HFF-Myc (cell line): ENCODE measurements at places on chromosomes 11 and 22.

GRCh38 chr11:74007691-74008372 is 1.1 kb downstream of the UCP3 start:
- DNase-seq = no peak

DNA sequence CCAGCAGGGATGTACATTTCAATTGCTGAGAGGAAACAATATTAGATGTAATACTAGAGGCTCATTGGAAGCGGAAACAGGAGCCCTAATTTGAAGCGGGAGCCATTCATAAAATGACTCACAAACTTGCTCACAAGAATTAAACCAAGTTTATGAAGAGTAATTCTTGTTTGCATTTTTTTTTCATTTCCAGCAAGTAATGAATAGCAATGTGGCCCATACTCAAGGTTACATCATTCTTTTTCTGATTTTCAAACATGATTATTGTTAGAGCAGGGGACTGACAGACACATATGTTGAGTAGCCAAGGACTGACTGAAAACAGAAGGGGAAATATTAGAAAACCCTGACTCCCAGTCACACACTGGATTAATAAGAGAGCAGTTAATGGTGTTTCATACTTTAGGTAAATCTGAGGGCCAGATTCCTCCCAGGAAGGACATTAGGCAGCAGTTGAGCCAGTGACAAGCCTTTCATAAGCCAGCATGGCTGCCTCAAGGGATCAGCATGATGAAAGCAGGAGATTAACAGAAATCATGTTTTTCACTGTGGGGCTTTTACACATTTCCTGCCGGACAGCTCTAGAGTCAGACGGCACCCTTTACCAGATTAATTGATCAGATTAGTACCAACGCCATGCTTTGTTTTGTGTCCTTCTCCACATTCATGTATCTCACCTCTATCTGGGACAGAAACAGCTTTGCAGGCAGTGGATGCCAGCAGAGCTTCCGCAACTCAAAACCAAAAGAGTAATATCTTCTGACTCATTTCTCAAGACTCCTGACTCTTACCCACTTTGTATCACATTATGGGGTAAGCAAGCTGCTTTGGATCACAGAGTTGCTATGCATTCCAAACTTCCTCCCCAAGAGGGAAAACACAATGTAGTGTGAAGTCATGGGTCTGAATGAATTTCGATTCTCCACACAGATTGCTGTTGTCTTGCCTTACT is 831.6 kb downstream of the KCNA4 start:
- DNase-seq = peak; percentile 36

DNA sequence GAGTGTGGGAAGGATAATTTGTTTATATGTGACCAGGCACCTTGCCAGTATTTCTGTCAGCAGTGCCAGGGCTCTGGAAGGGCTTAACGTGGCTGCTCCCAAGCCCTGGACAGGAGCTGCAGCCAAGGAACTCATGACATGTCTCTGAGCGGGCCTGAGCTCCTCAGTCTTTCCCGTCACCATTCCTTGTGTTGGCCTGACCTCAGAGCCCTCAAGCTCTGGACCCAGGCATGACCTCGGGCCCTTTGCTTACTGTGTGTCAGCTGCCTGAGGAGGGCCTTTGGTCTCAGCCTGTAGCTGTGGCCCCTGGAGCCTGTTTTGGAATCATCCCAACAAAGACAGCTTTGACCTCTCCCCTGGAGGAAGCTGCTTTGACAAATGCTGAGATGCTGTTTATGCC is 264.1 kb upstream of the PLET1 start:
- no peak for DNase-seq

- DNase-seq = no peak
Measured at GRCh38 chr11:126808836-126809235, 191.7 kb downstream of the KIRREL3 start.

DNA sequence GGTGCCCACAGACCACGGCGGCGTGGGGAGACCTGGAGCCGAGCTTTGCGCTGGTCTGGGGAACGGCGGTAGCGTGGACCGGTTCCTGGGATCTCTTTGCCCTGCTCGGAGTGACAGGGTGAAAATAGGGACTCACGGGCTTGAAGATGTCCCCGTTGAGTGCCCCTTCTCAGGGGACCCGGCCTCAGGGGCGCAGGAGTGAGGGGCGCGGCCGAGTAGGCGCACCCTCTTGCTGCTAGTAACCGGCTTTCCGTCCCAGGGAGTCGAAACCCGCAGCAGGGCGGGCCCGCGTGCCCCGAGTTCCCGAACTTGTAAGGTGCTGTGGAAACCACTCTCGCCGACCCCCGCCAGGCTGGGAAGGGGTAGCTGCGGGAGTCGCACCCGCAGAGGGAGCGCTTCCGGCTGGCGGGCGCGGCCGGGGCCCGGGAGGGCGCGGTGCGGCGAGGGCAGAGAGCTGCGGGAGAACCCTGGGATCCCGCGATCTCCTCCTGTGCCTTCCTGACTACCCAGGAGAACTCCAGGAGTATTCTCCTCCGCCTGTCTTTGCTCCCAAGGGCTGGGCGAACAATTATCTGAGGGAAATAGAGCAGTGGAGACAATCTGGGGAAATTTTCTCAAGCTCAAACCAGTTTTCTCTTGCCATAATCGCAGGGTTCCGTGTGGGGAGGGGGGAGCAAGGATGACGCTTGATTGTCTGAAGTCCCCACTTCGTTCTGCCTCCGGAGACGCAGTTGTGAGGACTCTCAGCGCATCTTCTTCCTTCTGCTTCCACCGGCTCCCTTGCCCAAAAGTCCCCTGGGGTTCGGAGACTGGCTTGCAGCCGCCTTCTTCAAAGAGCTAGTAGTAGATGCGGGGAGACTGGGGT is 666 bp downstream of the NELL1 start:
- no peak for DNase-seq

DNA sequence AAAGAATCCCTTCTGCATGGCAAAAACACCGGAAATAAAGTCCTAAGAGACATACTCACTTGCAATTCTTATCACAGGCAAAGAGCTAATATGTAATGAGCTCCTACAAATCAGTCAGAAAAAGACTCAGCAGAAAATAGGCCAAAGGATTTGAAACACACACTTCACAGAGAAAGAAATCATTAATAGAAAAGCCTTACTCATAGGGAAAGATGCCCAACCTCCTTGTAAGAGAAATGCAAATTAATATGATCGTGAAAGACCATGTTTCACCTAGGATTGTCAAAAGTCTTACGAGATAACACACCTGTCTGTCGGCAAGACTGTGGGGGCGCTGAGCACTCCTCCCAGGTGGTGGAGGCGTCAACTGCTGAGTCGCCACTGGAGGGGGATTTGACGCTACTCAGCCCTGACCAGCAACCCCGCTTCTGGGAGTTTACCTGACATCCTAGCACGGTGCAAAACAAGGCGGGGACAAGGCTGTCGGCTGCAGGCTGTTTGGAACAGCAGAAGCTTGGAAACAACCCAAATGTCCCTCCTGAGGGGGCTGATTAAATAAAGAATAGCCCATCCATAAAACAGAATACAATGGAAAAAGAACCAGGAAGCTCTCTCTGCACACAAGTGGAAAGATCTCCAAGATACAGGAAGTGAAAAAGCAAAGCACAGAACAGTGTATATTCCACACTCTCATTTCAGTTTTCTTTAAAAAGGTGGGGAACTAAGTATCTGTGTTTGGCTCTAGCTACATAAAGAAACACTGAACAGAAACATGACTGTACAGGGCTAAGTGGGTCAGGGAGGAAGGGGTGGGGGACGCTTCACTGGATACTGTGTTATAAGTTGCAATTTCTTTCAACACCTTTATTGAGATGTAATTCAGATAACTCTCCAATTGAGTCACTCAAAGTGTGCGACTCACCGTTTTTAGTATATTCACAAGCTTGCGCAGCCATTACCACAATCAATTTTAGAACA is 11.5 kb downstream of the CSNK1E start:
- DNase-seq = no peak

- no peak for DNase-seq
Measured at GRCh38 chr11:102449651-102450570, 2.7 kb downstream of the TMEM123 start.

DNA sequence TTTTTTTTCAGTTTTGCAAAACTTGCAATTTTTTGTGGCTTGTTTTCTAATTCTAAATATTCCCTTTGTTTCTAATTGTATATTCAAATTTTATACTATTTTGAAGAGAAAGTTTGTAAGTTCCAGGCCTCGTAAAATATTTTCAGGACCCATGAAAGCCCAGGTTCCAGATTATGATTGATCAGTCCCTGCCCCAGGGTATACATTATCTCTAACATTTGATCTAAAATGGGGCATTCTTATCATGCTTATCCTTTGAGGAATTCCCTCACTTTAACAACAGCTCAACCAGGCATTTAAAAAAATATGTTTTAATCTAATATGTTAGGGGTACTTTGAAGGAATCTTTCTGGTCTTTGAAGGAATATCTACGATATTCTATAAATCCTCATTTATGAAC is 26.4 kb downstream of the CYB5R2 start:
- no peak for DNase-seq

DNA sequence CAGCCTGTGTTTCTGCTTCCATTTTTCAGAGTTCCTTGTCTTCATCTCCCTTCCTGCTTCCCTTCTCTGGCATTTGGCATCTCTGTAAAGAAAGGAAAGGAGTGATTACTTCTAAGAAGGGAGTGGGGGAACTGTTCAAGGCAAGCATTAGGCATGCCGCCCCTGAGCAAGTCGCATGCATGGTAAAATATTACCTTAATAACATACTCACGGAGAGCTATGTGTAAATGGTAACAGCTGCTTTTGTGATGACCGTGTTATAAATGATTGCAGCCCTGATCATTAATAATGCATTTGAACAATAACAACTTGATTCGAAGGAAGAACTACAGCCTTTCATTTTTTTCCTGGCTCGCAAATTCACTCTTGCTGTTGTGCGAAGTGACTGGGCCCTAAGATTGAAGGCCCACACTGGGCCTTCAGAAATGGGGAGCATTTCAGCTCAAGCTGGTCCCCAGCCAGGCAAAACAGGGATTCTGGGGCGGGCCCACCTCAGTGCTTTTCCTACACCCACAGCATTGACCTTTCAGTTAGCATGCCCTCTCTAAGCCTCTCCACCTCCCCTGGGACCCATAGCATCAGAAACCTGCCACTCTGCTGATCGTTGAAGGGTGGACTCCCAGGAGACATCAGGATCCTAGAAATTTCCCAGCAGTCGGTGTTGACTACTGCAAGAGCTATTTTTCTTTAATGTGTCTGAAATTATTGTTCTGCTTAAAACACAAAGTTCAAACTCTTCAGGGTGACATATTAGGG is 263.0 kb upstream of the CADM1 start:
- no peak for DNase-seq

GRCh38 chr22:29158546-29158945 is 47.1 kb upstream of the EMID1 start:
- DNase-seq = no peak

DNA sequence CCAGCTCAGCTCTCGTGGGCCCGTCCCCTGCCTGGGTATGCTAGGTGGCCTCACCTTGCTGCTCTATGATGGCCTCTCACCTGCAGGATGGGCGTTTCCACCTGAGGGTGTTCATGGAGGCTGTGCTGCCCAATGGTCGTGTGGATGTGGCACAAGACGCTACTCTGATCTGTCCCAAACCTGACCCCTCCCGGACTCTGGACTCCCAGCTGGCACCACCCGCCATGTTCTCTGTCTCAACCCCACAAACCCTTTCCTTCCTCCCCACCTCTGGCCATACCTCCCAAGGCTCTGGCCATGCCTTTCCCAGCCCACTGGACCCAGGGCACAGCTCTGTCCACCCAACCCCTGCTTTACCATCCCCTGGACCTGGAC is 2.1 kb downstream of the ZP1 start:
- no peak for DNase-seq

DNA sequence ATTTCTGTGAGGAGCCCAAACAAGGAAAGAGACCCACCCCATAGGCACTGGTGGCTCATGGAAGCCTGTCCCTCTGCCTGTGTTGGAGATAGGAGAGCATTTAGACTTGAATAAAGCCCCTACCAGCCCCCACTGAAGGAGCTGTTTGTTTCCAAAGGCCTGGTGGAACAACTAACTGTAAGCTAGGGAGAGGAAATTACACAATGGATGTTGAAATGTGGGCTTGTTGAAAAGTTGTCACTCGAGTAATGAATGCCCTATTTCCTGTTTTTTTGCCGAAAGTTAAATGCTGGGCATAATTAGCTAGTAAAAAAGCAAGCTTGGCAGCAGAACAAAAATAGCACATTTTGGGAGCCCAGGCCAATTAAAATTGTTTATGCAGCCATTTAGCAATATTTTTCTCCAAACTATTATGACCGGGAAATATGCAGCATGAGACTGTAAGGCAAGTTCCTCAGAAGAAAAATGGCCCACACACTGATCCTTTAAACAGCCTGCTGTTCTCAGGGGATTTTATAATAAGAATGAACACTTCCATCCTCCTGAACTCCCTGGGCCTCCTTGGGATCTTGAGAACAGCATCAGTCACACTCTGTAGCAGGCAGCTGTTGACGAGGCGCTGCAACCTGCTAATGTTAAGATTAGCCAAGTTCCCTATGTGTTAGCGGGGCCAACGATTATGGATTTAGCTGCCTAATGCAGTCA is 38.6 kb upstream of the LMO2 start:
- DNase-seq = no peak

DNA sequence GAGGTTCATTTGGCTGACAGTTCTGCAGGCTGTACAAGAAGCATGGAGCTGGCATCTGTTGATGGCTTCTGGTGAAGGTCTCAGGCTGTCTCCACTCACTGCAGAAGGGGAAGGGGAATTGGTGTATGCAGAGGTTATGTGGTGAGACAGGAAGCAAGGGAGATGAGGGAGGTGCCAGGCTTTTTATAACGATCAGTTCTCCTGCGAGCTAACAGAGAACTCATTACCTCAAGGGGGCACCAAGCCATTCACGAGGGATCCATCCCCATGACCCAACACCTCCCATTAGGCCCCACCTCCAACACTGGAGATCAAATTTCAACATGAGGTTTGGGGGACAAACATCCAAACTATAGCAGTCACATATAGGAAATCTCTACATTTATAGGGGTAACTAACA is 38.7 kb upstream of the E2F8 start:
- no peak for DNase-seq

DNA sequence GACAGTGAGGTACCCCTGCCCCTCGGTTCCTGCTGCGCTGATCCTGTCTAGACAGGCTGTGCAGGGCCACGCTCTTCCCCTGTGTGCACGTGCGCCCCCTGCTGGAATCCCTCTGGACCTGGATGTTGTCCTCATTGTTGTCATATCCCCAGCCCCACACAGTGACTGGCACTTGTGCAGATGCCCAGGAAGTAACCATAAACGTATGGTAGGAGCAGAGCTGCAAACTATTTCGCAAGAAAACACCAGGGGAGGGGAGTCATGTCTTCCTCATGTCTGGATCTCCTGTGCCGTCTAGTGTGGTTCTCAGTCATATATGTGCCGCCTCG is 114.7 kb downstream of the CRYBB2 start:
- peak; percentile 10 for DNase-seq

DNA sequence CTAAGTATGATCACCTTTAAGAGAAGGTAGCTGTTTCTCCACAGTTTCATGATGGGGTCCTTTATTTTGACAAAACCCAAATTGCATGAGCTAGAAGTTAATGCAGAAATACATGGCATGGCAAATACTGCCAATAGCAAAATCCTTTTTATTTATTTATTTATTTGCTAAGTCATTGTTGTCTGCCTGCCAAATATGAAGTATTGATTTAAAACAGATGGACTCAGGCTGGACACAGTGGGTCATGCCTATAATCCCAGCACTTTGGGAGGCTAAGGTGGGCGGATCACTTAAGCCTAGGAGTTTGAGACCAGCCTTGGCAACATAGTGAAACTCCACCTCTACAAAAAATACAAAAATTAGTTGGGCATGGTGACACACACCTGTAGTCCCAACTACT is 52.4 kb downstream of the LARGE2 start:
- peak; percentile 17 for DNase-seq
